ENCODE measurements at places on chromosomes 13 and 19. TPM values are rescaled to one million over a fixed set of nuclear protein-coding genes. Genes with fewer than 3 reads are reported as not detected.

- DNase-seq = peak; percentile 12
Observed at GRCh38 chr19:47417746-47418691, 1.3 kb downstream of the MEIS3 start.

DNA sequence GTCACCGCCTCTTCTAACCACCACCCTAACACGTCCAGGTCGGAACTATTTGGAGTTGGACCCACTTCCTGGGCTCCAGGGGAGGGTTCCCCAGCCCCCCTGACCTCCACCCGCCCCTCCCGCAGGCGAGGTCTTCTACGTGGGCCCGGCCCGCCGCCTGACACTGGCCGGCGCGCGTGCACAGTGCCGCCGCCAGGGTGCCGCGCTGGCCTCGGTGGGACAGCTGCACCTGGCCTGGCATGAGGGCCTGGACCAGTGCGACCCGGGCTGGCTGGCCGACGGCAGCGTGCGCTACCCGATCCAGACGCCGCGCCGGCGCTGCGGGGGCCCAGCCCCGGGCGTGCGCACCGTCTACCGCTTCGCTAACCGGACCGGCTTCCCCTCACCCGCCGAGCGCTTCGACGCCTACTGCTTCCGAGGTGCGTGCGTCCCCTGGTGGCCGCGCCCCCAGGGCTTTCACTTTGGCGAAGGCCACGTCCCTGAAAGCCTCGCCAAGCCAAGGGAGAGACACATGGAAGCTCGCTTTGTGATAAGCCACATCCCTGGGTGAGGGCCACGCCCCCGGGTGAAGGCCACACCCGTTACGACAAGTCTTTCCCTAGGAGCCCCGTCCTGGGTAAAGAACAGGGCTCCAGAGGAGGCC, 13.2 kb downstream of the NCAN start:
- DNase-seq = peak; percentile 91

DNA sequence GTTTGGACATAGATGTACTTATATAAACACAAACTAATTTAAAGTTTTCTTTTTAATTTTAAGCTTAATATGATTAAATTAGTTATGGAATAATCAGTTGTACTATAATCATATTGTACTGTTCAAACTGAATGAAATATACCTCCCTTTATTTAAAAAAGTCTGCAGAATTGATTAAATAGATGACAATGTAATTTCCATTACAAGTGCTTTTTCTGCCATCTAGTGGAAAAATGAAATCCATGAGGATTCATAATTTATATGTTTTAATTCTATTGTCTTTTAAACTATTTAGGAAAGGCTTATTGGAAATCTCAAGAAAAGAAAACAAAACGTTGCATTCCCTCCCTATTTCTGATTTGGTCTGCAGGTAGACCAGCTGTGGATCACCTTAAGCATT, 30.9 kb downstream of the MZT1 start:
- no peak for DNase-seq

DNA sequence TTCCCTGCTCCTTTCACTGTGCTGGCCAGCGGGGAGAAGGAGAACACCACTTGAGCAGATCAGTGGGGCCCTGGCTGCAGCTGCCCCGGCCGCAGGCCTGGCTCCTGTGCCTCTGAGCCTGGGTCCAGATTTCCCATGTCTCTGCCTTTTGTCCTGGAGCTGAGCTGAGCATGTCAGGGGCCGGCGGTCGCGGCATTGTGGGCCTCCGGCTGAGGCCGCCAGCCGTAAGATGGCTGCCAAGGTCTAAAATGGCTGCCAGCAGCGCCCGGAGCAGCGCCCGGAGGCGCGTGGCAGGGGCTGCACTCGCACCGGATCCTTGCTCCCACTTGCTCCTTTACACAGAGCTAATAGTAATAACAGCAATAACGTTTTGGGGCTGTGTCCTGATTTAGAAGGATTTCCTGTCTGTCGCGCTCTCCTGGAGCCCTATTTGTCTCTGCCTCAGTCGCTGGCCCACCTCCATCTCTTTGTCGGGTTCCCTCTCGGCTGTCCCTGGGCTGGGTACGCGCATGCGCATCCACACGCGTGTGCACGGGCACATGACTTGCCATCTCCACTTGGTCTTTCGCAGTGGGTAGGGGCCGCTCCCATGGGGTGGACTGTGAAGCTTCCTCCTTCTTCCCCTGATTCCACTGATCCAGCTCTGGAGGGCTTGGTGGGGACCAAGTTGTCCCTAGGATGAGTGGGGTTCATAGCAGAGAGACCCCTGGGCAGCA, 32.1 kb downstream of the LYL1 start:
- DNase-seq = no peak

- no peak for DNase-seq
Observed at GRCh38 chr13:111066544-111066943, 48.6 kb upstream of the ARHGEF7 start.

The EFNA2 gene
- 34.7 TPM for total RNA-seq

The RFXANK gene
- total RNA-seq = 31.2 TPM

Measured in neural progenitor cell (in vitro differentiated cells).